ENCODE measurements at places on chromosomes 12 and 14. TPM values are rescaled to one million over a fixed set of nuclear protein-coding genes. Genes with fewer than 3 reads are reported as not detected.

DNA sequence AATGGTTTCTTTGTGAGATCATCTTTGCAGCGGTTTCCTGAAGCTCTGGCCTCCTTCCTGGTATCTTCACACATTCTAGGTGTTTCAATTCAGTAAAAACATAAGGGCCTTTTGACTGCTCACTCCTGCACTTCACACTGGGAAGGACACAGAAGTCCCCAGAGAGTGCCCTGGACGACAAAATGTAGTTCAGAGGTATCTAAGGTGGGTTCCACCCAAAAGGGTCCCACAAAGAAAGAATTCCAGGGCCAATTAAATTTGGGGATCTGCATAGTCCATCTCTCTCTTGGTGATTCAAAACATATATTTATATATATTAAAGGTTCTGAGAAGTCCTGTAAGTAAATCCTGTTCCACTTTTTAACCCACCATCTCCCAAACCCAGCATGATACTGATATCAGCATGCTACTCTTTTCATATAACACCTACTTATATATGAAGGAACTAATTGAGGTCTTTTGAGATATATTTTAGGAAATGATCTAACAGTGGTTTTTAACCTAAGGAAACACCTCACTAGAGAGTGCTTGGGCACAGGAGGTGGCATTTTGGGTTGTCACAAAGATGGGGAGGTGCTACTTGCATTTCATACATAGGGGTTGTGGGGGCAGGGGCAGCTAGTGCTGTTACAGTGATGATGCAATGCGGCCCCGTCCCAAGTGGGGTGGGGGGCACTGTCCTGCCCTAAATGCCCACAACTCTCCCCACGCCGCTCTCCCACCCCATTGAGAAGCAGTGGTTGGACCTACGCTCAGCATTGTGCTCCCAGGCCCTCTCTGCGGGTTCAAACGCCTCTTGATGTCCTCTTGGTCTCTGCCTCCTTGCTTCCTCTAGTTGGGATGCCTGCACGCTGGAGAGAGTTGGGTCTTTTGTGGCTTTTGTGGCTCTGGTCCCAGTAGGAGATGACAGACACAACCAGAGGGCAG is 109.4 kb downstream of the ARF6 start:
- no peak for DNase-seq

Gene BCL2L14
- not detected for total RNA-seq

DNA sequence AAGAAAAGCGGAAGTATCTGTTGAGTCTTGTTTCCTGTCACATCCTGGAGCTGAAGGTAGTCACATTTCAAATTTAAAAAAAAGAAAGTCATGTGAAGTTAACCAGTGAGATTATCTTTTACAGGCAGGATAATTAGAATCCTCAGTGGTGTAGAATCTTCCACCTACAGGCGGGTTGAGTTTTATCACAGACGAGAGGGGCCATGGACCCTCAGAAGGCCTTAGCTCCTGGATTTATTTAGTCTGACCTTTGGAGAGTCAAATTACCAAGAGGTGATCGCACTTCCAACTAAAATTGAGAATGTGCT is 13.0 kb upstream of the GNG2 start:
- DNase-seq, result no peak

GRCh38 chr14:54686219-54686870 is 119.4 kb downstream of the SAMD4A start:
- peak; percentile 80 for DNase-seq

DNA sequence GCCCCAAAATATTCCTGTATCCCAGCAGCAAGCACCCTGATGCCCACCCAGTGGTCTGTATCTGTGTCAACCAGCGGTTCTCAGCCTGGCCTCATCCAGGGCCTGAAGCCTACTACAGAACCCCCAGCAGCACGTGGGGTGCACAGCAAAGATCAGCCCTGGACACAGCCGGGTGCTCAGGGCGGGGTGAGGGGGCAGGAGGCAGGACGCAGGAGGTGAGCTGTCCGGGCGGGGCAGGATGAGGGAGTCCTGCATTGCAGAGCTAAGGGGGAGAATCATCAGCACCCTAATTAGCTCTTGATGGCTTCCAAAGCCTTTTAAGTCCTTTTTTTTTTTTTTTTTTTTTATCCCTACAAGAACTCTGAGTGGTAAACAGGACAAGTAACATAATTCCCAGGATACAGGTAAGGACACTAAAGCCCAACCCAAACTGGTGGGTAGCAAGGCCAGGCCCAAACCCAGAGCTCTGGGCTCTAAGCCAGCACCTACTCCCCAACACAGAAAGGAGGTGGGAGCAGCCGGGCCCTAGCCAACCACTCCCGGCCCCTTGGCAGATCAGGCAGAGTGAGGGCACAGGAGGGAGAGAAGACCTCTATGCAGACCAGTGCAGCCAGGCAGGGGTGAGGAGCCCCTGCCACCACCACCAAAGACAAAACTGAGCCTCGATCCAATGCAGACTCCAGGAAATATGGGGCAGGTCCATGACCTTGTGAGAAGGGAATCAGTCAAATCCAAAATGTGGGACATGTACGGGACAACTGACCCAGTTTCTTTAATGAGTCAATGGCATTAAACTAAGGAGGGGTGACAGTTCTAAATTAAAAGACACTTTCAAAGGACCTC is 32.3 kb upstream of the EIF5 start:
- DNase-seq, result no peak

DNA sequence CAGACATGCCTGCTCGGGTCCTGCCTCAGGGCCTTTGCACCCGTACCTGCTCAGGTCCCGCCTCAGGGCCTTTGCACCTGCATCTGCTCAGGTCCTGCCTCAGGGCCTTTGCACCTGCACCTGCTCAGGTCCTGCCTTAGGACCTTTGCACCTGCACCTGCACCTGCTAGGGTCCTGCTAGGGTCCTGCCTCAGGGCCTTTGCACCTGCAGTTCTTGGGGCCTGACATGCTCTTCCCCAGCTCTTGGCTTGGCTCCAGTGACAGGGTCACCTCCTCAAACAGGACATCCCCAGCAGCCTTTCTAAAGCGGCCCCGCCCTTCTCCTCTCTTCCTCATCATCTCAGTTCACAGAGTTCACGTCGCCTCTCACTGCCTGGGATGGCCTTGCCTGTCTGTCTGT is 54.9 kb upstream of the NCOR2 start:
- DNase-seq, result no peak

- no peak for DNase-seq
Measured at GRCh38 chr12:85188619-85189018, 91.4 kb upstream of the ALX1 start.

DNA sequence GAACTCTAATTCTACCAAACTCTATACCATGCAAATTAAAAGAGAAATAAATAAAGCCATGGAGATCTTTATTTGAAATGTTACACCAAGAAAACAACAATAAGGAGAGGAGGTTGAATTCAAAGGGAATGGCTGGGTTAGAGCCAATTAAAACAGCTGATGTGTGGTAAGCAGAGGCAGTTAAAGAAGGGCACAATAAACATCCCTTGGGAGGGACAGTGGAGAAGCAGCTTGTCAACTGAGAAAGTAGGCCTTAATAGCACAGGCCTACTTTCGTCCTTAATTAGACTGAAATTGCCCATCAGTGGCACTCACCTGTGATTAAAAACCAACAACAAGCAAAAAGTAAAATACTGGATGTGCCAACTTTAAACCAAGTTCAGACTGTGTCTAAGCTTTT is 16.3 kb upstream of the NAV3 start:
- DNase-seq, result no peak

GRCh38 chr14:95516554-95517181 is at the start of gene SYNE3:
Gene SYNE3 (minus strand): TSS chr14:95516650. CDS start chr14:95475821, 40,829 bp downstream.
- DNase-seq, result peak; percentile 72

DNA sequence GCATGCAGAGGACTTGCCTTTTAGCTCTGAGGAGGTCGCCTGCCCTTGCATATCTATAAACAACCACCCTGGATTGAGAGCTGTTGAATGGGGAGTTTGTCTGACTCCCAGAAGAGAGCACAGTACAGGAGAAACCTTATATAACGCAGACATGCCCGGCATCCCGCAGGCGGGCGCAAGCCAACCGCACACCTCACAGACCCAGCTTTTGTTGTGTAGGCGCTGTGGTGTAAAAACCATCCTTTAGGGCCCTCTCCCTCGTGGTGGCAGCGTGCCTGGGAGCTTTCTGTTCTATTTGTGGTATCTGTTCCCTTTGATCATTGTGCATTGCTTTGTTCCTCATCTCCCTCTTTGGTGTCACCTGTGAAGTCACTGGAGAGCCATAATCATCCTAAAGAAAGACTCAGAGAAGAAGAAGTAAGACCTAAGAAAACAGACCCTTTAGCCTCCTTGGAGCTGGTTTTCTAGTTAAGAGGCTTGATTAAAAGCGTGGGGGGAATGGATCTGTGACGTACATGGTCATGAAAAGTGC is 77.7 kb downstream of the ETV6 start:
- no peak for DNase-seq

DNA sequence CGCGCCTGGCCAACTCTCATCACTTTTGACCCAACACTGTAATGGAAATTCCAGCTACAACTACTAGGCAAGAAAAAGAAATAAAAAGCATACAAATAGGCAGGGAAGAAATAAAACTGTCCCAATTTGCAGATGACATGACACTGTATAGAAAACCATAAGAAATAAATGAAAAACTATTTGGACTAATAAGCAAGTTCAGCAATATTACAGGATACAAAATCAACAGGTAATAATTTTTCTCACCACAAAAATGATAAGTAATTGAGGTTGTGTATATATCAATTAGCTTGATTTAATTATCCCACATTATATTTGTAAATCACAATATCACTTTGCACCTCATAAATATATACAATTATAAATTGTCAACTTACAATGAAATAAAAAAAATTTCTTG is 41.9 kb upstream of the OASL start:
- no peak for DNase-seq

Gene ART4
- total RNA-seq, result 3.7 TPM

Gene MANSC1
- 5.6 TPM for total RNA-seq

GRCh38 chr14:74429991-74430390 is 4.0 kb upstream of the SYNDIG1L start:
- DNase-seq, result no peak

Gene RERGL
- total RNA-seq, result 33.9 TPM

Gene TSPAN19
- total RNA-seq, result under 0.01 TPM

Gene DDIT3
- 15.8 TPM for total RNA-seq

- no peak for DNase-seq
Measured at GRCh38 chr14:65255583-65256461, 153.5 kb upstream of the MAX start.

GRCh38 chr12:111180426-111181142 is 188.3 kb downstream of the PHETA1 start:
- no peak for DNase-seq

DNA sequence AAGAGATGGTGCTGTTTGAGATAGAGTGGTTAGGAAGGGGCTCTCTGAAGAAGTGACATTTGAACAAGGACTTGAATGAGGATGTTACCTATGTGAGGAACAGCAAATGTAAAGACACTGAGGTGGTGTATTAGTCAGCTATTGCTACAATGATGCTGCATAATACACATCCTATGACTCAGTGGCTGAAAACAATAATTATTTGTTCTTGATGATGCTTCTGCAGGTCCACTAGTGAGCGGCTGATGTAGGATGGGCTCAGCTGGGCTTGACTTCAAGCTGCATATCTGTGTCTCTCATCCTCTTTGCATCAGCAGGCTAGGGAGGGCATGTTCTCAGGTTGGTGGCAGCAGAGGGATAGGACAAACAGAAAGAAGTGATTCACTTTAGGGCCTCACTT is 21.4 kb upstream of the CLMN start:
- no peak for DNase-seq

Gene RNASE1
- 206 TPM for total RNA-seq

Gene CLEC1B
- total RNA-seq, result 0.35 TPM

Gene SOAT2
- total RNA-seq, result 0.82 TPM

GRCh38 chr14:71931492-71932228 is 569 bp upstream of the RGS6 start:
- DNase-seq, result no peak

- DNase-seq, result no peak
Measured at GRCh38 chr12:46893434-46893833, 67.6 kb upstream of the SLC38A4 start.
